ENCODE measurements at places on chromosomes 16 and 17. TPM values are rescaled to one million over a fixed set of nuclear protein-coding genes. Genes with fewer than 3 reads are reported as not detected.

- H3K4me3 ChIP-seq: no peak overlapping the region
- no peaks in the 10 kb centered on the region for H3K4me1 ChIP-seq
- no peaks in the 10 kb centered on the region for H3K36me3 ChIP-seq
- DNase-seq: no peak
- H3K27me3 ChIP-seq: no peaks in the 10 kb centered on the region
- no peak overlapping the region for H3K27ac ChIP-seq
Measured at GRCh38 chr17:34375426-34375997, 12.5 kb upstream of the CCL1 start.

- H3K27ac ChIP-seq: peak overlapping the region; percentile 75
- no peaks in the 10 kb centered on the region for H3K27me3 ChIP-seq
- no peaks in the 10 kb centered on the region for H3K36me3 ChIP-seq
Measured at GRCh38 chr16:3060339-3061127, 4.9 kb upstream of the IL32 start.

GRCh38 chr17:42272162-42272907 lies 3.9 kb downstream of the STAT5B start:
- peak overlapping the region; percentile 85 for H3K27ac ChIP-seq
- DNase-seq: no peak
- H3K4me1 ChIP-seq: peaks cover 77% of the 10 kb centered on the region
- peak overlapping the region; percentile 75 for H3K4me3 ChIP-seq
- H3K36me3 ChIP-seq: no peaks in the 10 kb centered on the region

- DNase-seq: no peak
- H3K4me3 ChIP-seq: no peak overlapping the region
- no peak overlapping the region for H3K27ac ChIP-seq
Measured at GRCh38 chr17:42347606-42348005, 40.6 kb downstream of the STAT3 start.

DNA sequence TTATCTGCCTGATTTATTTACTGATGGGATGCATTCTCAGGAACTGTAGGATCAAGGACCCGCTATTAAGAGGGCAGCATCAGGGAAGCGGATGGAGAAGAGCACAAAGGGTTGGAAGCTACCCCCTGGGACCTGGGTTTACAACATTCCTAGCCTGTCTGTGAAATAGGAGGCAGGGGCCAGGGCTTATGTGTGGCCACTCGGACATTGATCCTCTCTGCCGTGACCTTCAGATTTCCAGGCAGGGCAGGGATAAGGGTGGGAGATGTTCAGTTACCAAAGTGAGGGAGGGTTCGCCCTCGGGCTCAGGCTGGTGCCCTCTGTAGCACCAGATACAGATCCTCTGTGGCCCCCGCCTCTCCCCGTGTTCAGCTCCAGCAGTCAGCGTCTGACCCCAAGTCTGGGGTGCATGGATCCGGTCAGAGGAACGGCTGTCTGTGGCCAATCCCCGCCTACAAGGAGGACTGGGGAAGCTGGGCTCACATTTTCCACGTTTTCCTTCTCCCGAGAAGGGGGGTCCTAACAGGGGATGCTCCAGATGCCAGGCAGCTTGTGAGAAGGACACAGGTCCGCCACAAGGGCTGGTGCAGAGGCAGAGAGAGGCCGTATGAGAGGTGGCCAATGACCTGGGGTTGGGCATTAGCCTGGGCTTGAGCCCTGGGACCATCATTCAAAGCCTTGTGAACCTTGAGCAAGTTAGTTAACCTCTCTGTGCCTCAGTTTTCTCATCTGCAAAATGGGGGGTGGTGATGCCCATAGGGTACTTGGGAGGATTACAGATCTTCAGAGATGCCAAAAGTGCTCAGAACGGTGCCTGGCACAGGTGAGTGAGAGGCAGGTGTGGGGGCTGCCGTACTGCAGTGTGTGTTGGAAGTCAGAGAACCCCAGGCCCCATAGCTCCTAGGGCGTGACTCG lies 48.3 kb downstream of the ATP2C2 start:
- H3K36me3 ChIP-seq: no peaks in the 10 kb centered on the region
- H3K27me3 ChIP-seq: no peaks in the 10 kb centered on the region
- DNase-seq: no peak

- no peak overlapping the region for H3K27ac ChIP-seq
- no peak overlapping the region for H3K4me3 ChIP-seq
- H3K27me3 ChIP-seq: no peaks in the 10 kb centered on the region
- peaks cover 14% of the 10 kb centered on the region for H3K4me1 ChIP-seq
- DNase-seq: no peak
Measured at GRCh38 chr17:65564793-65565192, 3.3 kb upstream of the AXIN2 start.

GRCh38 chr17:1107083-1107776 lies 72.6 kb downstream of the ABR start:
- H3K27me3 ChIP-seq: no peaks in the 10 kb centered on the region
- no peaks in the 10 kb centered on the region for H3K36me3 ChIP-seq
- no peak overlapping the region for H3K27ac ChIP-seq
- DNase-seq: no peak

The SLC13A2 gene
- total RNA-seq: not detected

DNA sequence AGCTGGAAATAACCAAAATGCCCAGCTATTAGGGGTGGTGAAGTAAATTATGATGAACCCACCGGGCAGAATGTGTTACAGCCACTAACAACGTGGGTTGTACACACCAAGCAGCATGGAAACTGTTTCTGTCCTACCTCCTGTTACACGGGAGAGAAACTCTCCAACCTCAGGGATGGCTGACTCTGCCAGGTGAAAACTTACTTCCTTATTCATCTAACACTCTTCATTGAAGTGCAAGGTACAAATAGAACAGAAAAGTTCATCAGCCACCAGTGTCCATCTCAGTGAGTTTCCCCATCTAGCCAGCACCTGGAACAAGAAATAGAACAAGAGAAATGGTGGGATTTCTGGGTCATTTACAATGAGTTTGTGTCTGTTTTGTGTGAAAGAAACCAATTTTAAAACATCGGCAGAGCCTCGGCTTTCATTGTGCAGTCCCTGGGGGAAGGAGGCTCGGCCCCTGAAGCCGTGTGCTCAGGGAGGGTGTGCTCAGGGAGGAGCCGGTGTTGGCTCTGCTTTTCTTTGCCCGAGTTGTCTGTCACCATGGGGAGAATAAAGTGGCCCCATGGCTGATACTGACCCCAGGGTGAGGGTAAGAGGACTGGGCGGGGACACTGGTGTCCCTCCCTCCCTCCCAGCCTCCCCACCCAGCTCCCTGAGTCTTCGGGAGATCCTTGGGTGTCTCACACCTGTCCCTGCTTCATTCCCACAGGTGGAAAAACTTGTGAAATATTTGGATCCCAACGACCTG lies 39.8 kb downstream of the RAB11FIP4 start:
- peaks cover 15% of the 10 kb centered on the region for H3K4me1 ChIP-seq
- no peak overlapping the region for H3K27ac ChIP-seq
- H3K36me3 ChIP-seq: no peaks in the 10 kb centered on the region

The SP6 gene
- 0.09 TPM for total RNA-seq

The G6PC1 gene
- total RNA-seq: not detected

DNA sequence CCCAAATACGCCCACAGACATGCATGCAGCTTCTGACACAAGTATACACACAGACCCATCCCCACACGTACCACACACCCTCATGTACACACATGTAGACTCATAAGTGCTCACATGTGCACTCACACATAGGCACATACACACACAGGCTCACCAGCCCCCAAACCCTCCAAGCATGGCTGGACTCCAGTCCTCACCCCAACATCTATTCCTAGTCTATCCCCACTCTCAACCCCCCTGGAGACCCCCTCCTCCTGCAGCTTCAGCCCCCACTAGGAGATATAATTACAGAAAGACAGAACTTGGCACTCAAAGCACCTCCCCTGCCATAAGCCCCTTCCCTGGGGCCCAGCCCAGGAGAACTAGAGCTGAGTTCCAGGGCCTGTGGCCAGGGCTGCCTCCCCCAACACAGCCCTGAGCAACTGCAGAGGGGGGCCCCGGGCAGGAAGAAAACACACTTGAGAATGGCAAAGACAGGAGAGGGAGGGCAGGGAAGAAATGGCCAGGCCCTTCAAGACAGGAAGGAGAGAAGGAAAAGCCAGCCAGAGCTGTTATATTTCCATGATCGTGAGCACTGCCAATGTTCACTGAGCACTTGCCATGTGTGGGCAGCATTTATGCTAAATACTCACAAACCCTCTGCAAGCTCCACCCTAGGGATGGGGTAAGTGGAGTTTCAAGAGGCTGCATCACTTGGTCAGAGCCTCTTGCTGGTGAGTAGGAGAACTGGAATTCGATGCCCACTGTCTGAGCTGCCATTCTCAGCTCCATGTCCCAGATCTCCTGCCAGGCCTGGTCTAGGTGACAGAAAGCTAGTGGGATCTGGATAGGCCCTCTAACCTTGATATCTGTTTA lies 224.5 kb downstream of the ZNF423 start:
- no peak for DNase-seq
- no peak overlapping the region for H3K4me3 ChIP-seq
- no peaks in the 10 kb centered on the region for H3K36me3 ChIP-seq

DNA sequence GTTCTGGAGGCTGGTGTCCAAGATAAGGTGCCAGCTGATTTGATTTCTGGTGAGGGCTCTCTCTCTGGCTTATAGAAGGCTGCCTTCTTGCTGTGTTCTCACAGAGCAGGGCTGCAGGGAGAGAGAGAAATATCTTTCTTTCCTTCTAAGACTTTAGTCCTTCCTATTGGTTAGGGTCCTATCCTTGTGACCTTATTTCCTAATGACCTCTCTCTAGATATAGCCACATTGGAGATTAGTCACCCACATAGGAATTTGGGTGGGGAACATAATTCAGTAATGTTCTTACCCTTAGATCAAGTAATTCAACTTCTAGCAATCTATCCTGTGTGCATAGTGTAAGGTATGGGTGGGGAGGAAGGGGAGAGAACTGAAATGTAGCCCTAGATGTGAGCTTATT lies 18.0 kb upstream of the ABCA5 start:
- H3K4me1 ChIP-seq: no peaks in the 10 kb centered on the region
- no peak overlapping the region for H3K4me3 ChIP-seq
- DNase-seq: no peak
- H3K27ac ChIP-seq: no peak overlapping the region
- H3K36me3 ChIP-seq: no peaks in the 10 kb centered on the region
- H3K27me3 ChIP-seq: no peaks in the 10 kb centered on the region

- H3K36me3 ChIP-seq: no peaks in the 10 kb centered on the region
- no peaks in the 10 kb centered on the region for H3K4me1 ChIP-seq
- no peaks in the 10 kb centered on the region for H3K27me3 ChIP-seq
- no peak for DNase-seq
- no peak overlapping the region for H3K27ac ChIP-seq
Measured at GRCh38 chr17:22273308-22273707, 581.0 kb downstream of the KCNJ18 start.

- H3K4me1 ChIP-seq: peaks cover 17% of the 10 kb centered on the region
- H3K4me3 ChIP-seq: no peak overlapping the region
- no peak for DNase-seq
Measured at GRCh38 chr17:48575673-48576478, 2.3 kb downstream of the HOXB4 start.

DNA sequence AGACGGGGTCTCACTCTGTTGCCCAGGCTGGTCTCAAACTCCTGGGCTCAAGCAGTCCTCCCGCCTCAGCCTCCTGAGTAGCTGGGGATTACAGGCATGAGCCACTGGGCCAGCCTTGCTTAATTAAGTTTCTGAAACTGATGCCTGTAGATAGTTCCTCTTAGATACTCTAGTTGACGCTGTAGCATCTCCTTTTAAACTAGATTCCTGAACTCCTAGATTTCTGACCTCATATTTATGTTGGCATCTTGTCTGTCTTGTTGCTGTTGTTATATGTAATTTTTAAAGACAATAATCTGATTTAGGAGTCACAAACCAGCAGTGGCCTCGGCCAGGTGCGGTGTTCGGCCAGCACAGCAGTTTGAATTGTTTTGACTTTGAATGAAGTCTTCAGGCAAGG lies 37.5 kb downstream of the DHRS7B start:
- no peak overlapping the region for H3K4me3 ChIP-seq
- no peaks in the 10 kb centered on the region for H3K4me1 ChIP-seq
- DNase-seq: no peak
- H3K27me3 ChIP-seq: no peaks in the 10 kb centered on the region

GRCh38 chr17:41185001-41185400 lies 290 bp upstream of the KRTAP4-1 start:
- no peak for DNase-seq
- H3K4me3 ChIP-seq: no peak overlapping the region
- no peak overlapping the region for H3K27ac ChIP-seq

GRCh38 chr17:44307387-44308186 lies 814 bp upstream of the RUNDC3A start:
- peaks cover 12% of the 10 kb centered on the region for H3K27me3 ChIP-seq
- H3K4me1 ChIP-seq: peaks cover 16% of the 10 kb centered on the region
- no peak overlapping the region for H3K4me3 ChIP-seq
- no peaks in the 10 kb centered on the region for H3K36me3 ChIP-seq
- H3K27ac ChIP-seq: no peak overlapping the region

DNA sequence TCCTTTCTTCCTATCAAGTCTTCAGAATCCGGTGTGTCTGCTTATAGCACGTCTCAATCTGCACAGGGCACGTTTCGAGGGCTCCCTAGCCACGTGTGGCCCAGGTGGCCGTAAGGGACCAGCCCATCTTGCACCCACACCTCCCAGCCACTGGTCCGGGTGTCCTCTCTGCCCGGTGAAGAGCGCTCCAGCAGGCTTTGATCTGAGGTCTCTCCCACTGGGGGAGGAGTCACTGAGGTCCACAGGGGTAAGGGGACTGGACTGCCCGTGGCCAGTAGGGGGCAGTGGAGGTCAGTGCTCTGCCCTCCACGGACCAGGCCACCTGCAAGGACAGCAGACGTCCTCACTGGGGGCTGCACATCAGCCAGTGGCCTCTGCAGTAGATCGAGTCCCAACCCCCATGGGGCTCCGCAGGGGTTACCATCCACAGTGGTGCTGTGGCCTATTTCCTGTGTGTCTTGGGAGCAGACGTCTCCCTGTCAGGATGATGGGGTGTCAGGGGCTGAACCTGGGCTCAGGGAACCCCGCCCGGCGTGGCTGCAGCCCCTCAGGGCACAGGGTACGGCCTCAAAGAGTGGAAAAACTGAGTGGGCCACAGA lies 204.1 kb upstream of the CIBAR2 start:
- no peaks in the 10 kb centered on the region for H3K27me3 ChIP-seq
- no peak overlapping the region for H3K27ac ChIP-seq
- H3K4me1 ChIP-seq: peaks cover 7% of the 10 kb centered on the region
- H3K4me3 ChIP-seq: no peak overlapping the region
- no peaks in the 10 kb centered on the region for H3K36me3 ChIP-seq

- H3K4me3 ChIP-seq: no peak overlapping the region
- H3K36me3 ChIP-seq: no peaks in the 10 kb centered on the region
- no peak for DNase-seq
- no peaks in the 10 kb centered on the region for H3K27me3 ChIP-seq
- H3K4me1 ChIP-seq: no peaks in the 10 kb centered on the region
- H3K27ac ChIP-seq: no peak overlapping the region
Measured at GRCh38 chr17:73929860-73930430, 273.5 kb upstream of the RPL38 start.

The VAT1L gene
- total RNA-seq: not detected

GRCh38 chr17:64329588-64329987 lies 61.1 kb downstream of the PECAM1 start:
- H3K27ac ChIP-seq: no peak overlapping the region
- no peaks in the 10 kb centered on the region for H3K27me3 ChIP-seq
- H3K36me3 ChIP-seq: no peaks in the 10 kb centered on the region

The CHP2 gene
- not detected for total RNA-seq

DNA sequence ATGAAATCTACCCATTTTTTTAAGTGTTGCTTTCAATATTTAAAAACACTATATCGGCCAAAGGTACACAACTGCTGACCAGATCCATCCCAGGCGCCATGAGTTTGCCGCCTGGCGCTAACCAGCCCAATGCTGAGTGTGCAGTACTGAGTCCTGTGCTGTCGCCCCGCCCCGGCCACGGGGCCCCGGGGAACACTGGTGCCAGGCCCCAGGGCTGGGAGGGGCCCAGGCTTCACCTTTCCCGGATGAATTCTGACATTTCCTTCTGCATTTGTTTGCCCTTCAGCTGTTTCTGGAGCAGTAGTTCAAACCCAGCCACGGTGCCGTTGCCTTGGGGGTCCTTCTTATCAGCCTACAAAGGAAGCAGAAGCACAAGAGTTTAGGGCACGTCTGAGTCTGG lies 37.8 kb upstream of the RCVRN start:
- H3K36me3 ChIP-seq: no peaks in the 10 kb centered on the region
- H3K4me1 ChIP-seq: no peaks in the 10 kb centered on the region
- H3K27me3 ChIP-seq: no peaks in the 10 kb centered on the region
- no peak overlapping the region for H3K4me3 ChIP-seq

Data from CD8-positive, alpha-beta memory T cell (primary cell).